ENCODE measurements at places on chromosomes 6 and 20.

GRCh38 chr6:117451671-117452070 is 25.9 kb upstream of the ROS1 start:
- DNase-seq = no peak

- no peak for DNase-seq
Observed at GRCh38 chr20:13236990-13237720, 16.1 kb downstream of the ISM1 start.

GRCh38 chr6:51429017-51429712 is 610.5 kb downstream of the TFAP2B start:
- DNase-seq = no peak

GRCh38 chr6:28134015-28134414 is 7.7 kb upstream of the ZKSCAN8 start:
- DNase-seq = peak; percentile 51

All from RPMI8226 (cell line).